ENCODE measurements at places on chromosomes 6 and 20.

GRCh38 chr6:32666420-32667300 is at the start of gene HLA-DQB1:
HLA-DQB1 (minus strand) TSS chr6:32666657; CDS start chr6:32666607, 50 bp downstream.
- DNase-seq: peak; percentile 30

- no peak for DNase-seq
Observed at GRCh38 chr6:25536781-25537180, 115.2 kb upstream of the SCGN start.

DNA sequence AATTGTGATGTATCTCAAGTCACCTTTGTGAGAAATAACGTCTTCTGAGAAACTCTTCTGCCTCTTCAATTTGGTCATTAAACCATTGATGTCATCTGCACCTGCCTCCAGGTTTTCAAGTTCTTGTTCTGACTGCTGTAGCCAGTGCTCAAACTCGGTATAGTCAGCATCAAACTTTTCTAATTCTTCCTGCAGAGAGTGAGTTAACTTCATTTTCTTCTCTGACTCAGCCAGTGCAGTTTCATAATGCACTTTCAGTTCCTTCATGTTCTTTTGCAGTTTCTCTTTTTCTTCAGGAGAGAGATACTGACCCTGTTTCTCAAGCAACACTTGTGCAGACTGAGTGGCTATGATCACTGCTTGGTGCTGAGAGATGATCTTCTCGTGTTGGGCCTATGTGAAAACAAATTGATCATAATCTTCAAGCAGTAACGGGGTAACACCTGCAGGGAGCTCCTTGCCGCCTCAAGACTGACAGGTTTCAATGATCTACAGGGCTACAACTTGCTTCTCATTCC is 48.8 kb downstream of the DST start:
- DNase-seq: no peak

GRCh38 chr6:30685157-30686008 is 1.1 kb downstream of the PPP1R18 start:
- no peak for DNase-seq

- no peak for DNase-seq
Observed at GRCh38 chr6:127952831-127953230, 52.0 kb upstream of the THEMIS start.
